Lower lobe of right lung (tissue), 2 donors: ENCODE measurements at places on chromosomes 7 and 10. TPM values are rescaled to one million over a fixed set of nuclear protein-coding genes. Genes with fewer than 3 reads are reported as not detected.

GRCh38 chr10:124044143-124044862 is 49.1 kb downstream of the CHST15 start:
- DNase-seq, result no peak

DNA sequence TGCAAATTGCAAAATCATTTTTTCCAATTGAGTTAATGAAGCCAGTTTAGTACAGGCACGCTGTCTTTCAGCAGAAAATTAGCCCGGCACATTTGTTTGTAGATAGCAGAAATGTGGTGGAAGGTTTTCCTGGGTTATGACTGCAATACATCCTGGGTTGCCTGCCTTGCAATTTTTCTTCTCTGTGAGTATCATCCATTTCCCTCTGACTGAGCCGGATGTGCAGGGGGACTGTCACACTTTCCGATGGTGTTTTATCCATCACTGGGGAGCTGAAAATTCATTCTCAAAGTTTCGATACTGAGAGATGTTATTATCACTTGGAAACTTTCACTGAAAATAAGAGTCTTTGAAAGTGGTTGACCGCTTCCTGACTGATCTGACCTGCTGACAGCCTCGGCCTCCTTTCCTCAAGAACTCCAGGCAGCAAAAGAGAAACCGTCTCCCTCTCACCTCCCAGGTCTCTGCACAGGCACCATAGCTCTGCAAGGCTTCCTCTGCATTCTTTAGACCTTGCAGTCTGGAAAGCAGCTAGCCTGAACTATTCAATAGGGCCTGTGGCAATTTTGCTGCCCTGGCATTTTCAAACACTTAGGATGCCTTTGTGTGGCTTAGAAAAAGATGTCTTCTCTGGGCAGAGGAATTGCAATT is 320.8 kb upstream of the NRP1 start:
- no peak for DNase-seq

- DNase-seq, result no peak
Measured at GRCh38 chr7:108129018-108129965, 869 bp downstream of the LAMB4 start.

- no peak for DNase-seq
Measured at GRCh38 chr10:84256510-84257342, 11.9 kb downstream of the RGR start.

DNA sequence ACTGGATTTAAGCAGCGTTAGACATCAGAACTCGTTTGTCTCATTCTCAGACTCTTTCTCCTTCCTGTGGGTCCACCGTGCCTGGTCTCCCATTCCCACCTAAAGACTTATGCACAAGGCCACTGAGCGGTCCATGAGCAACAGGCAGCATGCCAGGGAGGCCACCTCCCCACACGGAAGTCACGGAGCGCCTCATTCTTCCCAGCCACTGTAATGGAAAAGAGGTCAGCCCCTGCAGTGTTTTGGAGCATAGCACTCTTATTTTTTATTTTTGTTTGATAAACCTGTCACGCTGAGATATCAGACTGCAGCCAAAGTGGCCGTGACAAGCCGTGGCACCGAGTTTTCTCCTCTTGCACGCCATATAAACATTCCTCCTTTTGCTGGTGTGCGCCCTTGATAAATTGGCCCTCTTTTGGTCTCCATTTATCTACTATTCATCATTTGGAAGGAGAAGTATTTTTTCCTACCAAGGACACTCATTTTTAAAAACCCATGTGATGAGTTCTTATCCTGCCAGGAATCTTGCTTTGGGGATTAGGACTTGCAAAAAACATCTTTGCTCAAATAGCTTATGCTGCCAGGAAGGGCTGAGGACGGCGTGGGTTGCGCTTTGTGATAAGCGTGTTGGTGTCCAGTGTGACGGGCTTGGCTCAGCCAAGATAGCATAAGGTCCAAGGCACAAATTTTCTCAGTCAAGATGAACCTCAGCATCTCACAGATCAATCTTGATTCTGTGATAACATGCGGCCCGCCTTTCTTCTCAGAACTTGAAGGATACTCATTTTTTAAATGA is 206.0 kb downstream of the CCDC3 start:
- no peak for DNase-seq

CC2D2B gene
- total RNA-seq, result 1.6 TPM

DNA sequence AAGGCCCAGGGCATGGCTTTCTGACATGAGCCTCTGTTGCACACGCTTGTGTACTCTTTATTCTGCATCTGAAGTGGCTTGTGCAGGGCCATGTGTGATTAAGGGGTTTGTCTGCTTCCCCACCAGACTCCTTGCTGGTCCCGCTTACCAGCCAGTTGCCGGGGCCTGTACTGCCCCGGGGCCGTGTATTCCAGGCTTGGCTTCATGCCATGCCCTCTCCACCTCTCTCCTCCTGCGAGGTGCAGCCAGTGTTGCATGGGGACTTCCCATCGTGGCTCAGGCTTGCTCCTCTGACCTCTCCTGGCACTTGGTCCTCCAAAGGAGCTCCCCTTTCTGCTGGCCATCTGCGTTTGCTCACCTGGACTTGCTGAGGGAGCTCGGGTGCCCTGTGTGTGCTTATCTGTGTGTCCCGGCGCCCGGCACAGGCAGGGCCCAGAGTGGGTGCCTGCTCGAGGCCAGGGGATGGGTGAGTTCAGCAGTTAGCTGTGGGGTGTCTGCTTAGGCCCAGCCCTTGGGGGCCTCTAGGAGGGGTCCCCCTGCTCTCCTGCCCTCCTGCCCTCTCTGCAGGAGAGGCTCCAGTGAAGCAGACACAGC is 11.0 kb upstream of the C10orf143 start:
- no peak for DNase-seq

SKAP2 gene
- total RNA-seq, result 75.0 TPM

CYP3A4 gene
- not detected for total RNA-seq

DNA sequence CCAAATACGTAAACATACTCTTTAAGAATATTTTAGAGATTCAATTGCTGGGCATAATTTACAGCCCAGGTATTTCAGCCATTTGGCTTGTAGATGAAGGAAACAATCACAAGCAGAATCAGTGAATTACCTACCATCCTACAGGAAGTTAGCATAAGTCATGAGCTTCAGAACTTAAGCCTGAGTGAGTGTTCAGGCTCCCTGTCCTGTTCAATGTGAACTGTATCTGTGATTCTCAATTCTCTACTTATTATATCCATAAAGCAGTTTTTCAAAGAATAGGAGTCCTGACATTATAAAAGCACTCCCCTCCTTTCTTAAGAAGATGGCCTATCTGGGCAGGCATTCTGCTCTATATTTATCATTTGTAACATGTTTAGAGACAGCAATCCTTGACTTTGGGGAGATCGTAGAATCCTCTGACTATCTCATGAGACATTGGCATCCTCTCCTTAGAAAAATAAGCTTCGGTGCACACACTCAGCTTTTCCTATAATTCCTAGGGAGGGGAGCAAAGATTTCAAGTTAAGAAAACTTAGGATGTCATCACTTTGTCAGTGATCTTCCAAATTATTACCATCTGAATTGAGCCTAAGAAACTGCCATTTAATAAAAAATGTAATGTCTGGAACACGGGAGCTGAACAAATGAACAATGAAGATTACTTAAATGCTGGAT is 645.2 kb upstream of the IGFBP3 start:
- DNase-seq, result no peak

DNA sequence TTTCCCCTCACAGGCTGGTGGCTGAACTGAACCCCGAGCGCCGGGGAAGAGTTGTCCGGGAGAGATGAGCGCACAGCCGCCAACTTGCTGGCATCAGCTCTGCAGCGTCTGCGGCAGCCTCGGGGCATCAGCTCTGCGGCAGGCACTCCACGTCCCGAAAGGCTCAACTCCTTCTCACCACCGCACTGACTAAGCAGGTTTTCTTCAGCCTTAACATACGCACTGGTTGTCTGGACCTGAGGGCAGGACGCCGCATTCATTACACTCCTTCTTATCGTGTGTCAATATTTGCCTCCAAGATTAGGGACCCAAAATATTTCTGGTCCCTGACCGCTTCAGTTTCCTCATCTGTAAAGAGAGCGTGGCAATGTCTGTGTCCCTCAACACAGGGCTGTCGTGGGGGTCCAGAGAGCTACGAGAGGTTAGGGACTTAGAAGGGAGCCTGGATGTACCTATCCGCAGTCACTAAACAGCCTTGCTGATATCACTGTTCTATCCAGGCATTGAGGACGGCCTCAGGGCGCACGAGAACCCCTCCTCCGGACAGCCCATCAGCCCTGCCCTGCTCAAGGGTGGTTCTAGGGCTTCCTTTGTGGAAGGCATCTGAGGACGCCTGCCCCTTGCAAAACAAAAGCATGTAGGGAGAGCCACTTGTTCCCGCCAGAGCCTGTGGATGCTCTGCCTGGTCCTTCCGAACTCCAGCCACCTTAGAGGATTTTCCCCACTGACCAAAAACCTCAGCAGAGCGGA is 42.8 kb upstream of the FIGNL1 start:
- no peak for DNase-seq

DNA sequence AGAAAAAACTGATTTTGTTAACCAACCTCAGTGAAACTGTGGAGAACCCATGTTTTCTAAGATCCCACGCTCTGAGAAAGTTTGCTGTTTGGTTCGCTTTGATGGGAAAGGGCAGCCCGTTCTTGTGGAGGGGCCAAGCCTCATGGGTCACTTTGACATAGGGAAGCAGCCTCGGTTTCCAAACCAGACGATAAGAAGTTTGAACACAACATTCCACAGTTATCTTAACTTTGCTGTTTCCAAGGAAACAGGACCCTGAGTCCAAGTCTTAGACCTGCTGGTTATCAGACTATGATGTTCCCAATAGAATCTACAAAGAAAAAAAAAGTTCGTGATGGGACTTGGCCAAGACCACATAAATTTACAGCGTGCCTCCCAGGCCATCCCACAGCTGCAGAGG is 182.3 kb downstream of the NRP1 start:
- no peak for DNase-seq

- DNase-seq, result no peak
Measured at GRCh38 chr10:43186150-43186549, 47.9 kb downstream of the CSGALNACT2 start.

TEX36 gene
- not detected for total RNA-seq

- DNase-seq, result no peak
Measured at GRCh38 chr7:155138204-155138603, 68.1 kb downstream of the HTR5A start.

GRCh38 chr7:100157334-100158228 is 942 bp downstream of the TRAPPC14 start:
- peak; percentile 67 for DNase-seq

SCRN1 gene
- 28.2 TPM for total RNA-seq

GRCh38 chr10:83539528-83540308 is 599.6 kb upstream of the GHITM start:
- no peak for DNase-seq

DNA sequence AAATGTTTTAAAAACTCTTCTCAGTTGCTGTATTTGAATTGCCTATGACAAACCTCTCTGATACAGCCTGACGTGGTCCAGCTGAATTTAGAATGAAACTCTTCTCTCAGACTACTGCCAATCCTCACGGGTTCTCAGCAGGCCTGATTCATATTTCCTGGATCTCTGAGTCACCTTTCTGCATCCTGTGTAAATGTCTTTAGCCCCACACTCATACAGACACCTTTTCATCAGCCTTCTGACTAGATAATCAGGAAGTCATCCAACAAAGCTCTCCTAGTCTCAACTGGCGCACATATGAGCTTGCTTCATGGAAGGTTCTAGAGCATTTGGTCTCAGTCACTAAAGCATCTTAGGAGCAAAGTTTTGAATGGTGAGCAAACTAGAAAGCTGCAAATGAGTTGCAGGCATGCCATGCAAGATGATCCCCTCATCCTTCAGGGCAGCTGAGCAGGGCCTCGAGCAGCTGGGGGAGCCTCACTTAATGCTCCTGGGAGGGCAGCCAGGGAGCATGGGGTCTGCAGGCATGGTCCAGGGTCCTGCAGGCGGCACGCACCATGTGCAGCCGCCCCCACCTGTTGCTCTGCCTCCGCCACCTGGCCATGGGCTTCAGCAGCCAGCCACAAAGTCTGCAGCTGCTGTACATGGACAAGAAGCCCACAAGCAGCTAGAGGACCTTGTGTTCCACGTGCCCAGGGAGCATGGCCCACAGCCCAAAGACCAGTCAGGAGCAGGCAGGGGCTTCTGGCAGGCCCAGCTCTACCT is 182.8 kb downstream of the ARHGAP12 start:
- no peak for DNase-seq

- no peak for DNase-seq
Measured at GRCh38 chr10:49688261-49688846, 8.9 kb downstream of the C10orf53 start.

TES gene
- 74.5 TPM for total RNA-seq

GRCh38 chr10:60291344-60291930 is 98.2 kb downstream of the ANK3 start:
- DNase-seq, result no peak

GRCh38 chr7:40019558-40019957 is 69.5 kb downstream of the CDK13 start:
- DNase-seq, result no peak

DNA sequence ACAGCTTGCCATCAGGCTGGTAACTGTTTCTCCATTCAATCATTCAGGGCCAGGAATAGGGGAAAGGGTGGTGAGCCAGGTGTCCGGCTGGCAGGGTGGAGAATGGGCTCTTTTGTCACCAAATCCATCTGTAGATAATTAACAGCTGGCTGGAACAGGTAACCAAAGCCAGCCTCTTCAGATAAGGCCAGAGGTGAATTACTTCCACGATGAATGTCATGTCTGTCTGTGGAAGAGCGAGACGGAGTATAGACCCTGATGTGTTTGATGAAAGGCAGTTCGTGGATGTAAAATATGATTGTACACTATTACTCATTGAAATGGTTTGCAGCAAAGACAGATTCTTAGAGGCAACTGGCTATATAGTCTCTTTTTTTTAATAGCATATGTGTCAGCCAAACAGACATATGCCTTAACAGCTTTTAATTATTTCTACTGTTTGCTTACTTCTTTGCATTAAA is 149.8 kb downstream of the KLF6 start:
- DNase-seq, result no peak

DNA sequence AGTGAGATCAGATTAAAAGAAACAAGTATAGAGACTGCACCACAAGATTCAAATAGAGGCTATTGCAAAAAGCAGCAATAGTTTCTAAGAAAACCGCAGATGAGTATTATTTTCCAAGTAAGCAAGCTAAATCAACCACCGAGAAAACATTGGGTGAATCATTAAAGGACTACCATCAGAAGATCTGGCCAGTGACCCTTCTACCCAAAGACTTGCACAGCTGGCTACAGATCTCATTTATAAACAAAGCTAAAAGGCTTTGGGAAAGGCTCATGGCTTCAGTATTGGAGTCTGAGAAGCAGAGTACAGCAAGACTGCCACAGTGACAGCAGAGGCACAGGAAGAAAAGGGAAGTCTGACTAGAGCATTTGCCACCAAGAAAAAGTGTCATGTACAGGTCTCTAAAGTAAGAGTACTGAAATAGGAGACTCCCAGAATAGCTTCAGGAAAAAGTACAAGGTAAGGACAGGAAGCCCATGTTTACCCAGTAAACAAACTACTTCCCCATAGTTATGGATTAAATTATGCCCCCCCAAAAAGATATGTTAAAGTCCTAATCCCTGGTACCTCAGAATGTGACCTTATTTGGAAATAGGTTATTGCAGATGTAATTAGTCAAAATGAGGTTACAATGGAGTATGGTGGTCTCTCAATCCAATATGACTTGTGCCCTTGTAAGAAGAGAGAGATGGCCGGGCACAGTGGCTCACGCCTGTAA is 19.0 kb downstream of the STEAP1 start:
- no peak for DNase-seq

GRCh38 chr7:116577320-116577871 is 52.6 kb downstream of the CAV1 start:
- DNase-seq, result no peak

- no peak for DNase-seq
Measured at GRCh38 chr7:151292850-151293249, 44.4 kb upstream of the SMARCD3 start.

- DNase-seq, result no peak
Measured at GRCh38 chr7:14048889-14049288, 59.4 kb upstream of the ETV1 start.
